ENCODE measurements at places on chromosomes 2 and 18.

- DNase-seq, result no peak
Observed at GRCh38 chr2:25617948-25618646, 55.3 kb downstream of the DTNB start.

- no peak for DNase-seq
Observed at GRCh38 chr2:9287400-9288045, 80.9 kb downstream of the ASAP2 start.

GRCh38 chr2:28662468-28663181 lies 89.0 kb upstream of the PPP1CB start:
- DNase-seq, result no peak

- no peak for DNase-seq
Observed at GRCh38 chr2:154267983-154268382, 396.3 kb downstream of the GALNT13 start.

- DNase-seq, result no peak
Observed at GRCh38 chr2:150878356-150878755, 383.3 kb downstream of the RBM43 start.

DNA sequence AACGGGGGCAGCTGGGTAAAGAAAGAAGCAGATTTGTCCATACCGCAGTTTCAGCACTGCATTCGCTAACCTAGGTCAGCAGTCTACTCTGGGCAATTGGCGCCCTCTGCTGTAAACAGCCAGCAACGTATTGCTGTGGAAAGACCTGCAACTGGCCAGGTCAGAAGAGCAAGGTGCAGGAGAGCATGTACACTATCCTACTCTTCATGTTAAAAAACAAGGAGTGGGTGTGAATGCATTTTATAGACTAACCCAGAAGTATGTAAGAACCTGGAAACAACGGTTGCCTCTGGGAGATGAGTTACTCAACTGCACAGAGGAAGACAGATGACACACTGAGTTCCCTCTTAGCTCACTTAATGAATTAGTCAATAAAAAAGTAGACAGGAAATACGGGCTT lies 6.2 kb downstream of the MRPS5 start:
- peak; percentile 38 for DNase-seq

DNA sequence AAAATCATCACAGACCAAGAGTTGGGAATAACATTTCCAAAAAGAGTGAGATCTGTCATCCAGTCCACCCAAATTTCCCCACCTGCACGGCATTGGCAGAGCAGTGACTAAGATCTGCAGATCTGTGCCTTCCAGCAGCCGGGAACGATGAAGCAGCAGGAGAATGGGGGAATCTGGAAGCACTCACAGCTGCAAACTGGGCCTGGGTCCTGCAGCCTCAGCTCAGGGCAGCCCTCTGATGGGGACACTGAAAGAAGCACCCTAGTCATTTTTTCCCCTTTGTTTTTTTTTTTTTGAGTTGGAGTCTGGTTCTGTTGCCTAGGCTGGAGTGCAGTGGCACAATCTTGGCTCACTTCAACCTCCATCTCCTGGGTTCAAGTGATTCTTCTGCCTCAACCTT lies 4.4 kb upstream of the SAG start:
- no peak for DNase-seq

DNA sequence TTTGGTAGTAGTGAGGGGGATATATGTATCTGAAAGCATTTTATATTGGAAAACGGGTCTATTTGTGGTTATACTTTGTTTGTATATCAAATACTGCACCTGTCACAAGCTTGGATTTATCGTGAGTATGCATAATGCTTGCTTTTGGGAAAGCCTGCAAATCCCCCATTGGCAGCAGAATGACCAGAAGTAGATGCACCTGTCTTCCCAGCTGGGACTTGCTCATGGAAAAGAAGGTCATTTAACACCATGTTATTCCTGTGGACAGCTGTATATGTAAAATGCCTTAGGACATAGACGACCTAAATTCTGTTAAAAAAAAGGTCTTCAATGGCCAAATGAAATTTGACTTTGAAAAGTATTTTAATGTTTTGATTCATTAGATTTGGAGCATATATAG lies 599.4 kb downstream of the XIRP2 start:
- DNase-seq, result no peak

DNA sequence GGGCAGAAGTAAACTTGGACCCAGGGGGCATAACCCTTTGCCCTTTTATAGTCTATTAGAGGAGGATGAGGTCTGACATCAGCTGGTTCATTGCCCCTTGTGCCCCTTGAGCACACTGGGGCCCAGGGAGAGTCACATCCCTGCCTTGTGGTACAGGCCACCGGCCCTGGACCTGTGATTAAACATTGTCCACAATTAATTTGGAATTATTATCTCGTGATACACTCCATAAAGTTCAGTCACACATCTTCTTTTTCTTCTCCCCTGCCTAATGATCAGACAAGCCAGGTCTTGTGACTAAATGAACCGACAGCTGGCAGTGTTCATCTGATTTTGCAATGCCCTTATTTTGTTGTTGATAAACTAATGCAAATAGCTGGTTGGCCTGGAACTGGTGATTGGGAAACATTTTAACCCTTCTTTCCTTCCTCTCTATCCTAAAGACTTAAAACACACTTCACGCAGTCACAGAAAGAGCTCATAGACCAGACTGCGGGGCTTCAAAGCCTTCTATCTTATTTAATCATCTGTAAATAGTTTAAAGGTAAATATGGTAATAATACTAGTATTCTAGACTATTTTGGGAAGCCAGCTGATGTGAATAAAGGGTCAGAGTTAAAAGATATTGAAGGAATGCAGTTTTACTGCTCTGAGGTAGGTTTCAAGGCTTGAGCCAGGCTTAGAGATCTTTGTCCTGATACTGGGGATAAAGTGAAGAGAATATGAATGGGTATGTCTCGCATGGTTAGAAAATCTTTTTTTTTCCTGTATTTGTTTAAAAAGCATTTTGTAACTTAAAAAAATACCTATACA lies 13.4 kb downstream of the IL1R1 start:
- DNase-seq, result no peak

GRCh38 chr2:74099835-74100234 lies 47.9 kb downstream of the BOLA3 start:
- DNase-seq, result no peak

DNA sequence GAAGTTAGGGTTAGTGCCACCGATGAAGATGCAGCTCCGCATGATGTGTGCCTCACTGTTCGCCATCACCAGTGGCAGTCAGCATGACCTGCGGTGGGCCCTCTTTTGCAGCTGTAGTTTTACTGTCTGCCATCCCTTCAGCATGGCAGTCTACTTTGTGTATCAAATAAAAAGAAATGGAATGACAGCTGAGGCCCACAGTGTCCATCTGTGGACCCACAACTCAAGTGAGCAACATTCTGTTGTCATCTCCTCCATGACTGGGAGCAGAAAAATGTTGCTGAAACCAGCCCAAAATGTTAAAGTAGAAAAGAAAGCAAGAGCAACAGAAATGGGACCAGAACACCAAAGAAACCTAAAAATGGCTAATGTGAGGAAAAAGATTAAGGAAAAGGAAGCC lies 128.7 kb downstream of the MEP1B start:
- no peak for DNase-seq

DNA sequence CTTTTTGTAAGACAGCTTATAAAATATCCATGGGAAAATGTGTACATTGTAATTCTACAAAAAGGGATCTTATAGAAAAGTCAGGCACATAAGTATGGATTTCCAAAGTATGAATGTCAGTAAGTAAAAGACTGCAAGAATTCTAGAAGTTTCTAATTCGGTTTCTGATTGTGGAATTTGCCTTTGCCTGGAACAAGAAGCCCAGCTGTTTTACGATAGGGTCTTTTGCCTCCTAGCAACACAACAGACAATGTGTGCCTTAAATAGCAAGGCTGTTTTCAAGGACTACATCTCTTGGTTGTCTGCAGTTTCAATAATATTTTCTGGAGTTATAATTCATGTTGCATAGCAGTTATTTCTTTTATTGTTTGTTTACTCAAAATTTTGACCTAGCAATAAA lies 312.9 kb downstream of the MTX2 start:
- DNase-seq, result no peak

DNA sequence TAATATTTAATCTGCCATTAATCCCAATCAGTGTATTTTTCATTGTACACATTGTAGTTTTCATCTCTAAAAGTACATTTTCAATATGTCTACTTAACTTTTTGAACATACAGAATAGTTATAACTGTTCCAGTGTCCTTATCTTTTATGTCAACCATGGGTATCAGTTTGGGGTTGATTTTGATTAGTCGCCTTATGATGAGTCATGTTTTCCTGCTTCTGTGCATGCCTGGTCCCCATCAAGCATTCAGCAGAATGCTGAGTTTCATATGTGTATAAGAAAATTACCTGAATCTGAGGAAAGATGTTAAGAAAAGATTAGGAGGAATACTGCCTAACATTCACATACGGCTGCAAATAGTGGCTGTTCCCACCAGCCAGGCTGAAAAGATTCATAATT lies 17.7 kb downstream of the SPDYA start:
- no peak for DNase-seq

DNA sequence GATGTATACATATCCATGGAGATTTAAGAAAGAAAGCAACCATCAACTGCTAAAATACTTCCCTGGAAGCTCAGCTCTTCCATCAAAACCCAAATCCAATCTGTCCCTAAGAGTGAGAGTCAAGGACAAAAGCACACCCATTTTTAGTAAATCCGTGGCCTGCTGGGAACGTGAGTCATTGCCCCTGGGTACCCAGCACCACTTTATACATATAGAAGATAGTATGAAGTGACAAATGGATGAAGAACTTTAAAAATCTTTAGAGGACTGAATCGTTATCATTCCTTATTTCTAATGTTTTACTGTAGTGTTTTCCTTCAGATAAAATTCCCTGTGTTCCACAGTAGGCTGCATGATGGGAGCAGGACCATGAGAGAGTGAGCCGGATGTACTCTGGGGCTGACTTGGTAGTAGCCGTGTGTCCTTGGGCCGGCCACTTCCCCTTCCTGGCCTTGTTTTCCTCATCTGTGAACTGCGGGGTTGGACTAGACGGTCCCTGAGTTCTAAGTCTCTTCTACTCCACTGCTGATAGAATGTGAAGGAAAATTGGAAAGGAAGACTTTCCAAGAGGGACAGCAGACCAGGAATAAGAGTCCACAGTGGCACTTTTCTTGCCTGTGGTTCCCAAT lies 28.5 kb upstream of the CEP68 start:
- no peak for DNase-seq

DNA sequence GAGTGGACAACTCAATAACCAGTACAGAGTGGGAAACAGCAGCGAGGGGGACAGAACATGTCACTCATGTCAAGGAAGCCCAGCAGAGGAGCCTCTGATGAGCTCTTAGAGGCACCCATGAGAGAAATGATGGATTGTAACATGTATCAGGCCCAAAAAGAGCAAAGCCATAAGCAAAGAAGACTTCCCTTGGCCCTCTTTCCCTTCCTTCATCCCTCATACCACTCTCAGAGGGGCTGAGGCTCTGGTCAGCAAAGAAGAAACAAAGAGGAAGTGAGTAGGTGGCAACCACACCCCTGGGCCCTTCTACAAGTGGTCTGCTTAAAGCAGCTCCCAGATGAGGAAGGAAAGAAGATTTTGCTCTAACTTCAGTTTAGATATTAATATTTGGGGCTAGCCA lies 112.8 kb downstream of the CDC42EP3 start:
- no peak for DNase-seq

DNA sequence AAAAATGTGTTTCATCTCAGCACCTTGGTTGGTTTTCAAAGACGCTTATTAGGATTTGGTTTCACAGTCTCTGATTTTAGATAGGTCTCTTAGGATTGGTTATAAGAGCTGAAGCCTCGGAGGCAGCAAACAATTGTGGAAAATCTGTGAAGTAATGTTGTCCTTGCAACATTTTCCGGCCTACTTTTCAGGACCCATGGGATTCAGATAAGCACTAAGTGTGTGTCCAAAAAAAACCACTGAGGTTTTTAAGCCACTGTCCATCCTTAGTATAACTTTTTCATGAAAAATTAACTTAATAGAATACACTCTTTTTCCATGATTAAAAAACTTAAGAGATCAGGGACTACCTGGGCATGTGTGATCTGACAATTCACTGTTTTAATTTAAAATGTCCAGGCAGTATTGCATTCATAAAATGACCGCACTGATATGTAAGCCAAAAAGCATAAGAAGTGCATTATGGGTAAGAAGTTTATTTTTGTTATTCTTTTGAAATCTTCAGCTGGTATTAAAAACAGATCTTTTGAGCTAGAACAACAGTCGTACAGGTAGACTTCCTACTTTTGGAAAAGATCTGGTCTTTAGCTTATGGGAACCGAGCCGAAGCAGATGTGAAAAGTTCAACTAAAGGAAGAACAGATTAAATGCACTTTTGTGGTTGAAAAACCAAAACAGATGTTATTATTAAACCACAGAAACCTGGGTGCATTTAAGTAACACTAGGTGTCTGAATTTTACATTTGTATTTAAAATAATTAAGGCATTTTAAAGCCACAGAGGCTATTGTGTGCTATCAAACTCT lies 479.4 kb upstream of the ZEB2 start:
- no peak for DNase-seq

GRCh38 chr2:81445176-81445575 lies 1140.6 kb upstream of the LRRTM1 start:
- DNase-seq, result no peak

GRCh38 chr2:64932371-64933216 lies 56.6 kb upstream of the SLC1A4 start:
- DNase-seq, result peak; percentile 41

- DNase-seq, result no peak
Observed at GRCh38 chr18:52612406-52612805, 272.4 kb downstream of the DCC start.

GRCh38 chr2:178628605-178629004 lies 148.3 kb downstream of the PLEKHA3 start:
- no peak for DNase-seq

DNA sequence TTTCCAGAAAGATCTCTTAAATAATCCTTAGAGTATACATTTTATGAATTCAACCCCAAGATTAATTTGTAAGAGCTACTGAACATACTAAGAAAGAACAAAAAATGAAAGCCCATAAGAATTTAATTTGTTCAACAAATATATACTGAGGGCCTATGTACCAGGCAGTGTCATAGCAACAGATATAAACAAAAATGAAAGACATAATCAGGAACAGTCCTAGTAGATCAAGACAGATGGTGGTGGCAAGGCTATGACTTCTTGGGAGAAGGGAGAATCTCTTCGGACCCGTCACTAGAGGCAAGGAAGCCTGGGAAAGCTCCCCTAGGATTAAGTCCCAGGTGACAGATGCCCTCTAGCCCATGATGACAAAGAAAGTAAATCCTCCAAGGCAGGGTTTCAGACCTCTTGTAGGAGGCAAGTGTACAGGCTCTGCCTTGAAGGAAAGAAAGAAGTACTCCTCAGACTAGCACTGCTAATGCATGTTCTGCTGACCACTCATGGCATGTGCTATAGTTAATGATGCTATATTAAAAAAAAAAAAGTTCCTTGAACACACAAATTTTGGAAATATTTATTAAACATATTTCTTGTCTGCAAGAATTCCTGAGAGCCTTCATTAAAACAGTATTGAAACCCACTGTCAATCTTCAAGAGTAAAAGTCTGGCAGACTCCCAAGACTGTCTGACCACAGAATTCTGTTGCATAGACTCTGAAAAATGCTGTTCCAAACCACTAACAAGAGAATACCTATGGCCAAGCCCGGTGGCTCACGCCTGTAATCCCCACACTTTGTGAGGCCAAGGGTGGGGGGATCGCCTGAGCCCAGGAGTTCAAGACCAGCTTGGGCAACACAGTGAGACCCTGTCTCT lies 31.5 kb downstream of the NOL10 start:
- no peak for DNase-seq

GRCh38 chr18:27666016-27666415 lies 480.9 kb upstream of the CHST9 start:
- DNase-seq, result no peak

- no peak for DNase-seq
Observed at GRCh38 chr18:63431180-63431579, 8.9 kb upstream of the VPS4B start.

GRCh38 chr18:2589345-2590068 lies 18.1 kb downstream of the NDC80 start:
- no peak for DNase-seq

GRCh38 chr2:204027091-204027490 lies 90.5 kb downstream of the ICOS start:
- no peak for DNase-seq

Data from GM12892 (cell line).